Endothelial cell of umbilical vein (primary cell): ENCODE measurements at places on chromosomes 12 and 14. TPM values are rescaled to one million over a fixed set of nuclear protein-coding genes. Genes with fewer than 3 reads are reported as not detected.

The GALNT4 gene
- 9.8 and 10.9 TPM in 2 replicates for total RNA-seq

The RNU4-1 gene
- total RNA-seq = 2,141 and 7,155 TPM in 2 replicates

The KRT79 gene
- not detected in 2 replicates for total RNA-seq

The MAP3K12 gene
- total RNA-seq = 29.3 and 33.3 TPM in 2 replicates

The HRK gene
- total RNA-seq = not detected in 2 replicates

The HECTD4 gene
- total RNA-seq = 38.8 and 47.7 TPM in 2 replicates

The RNASE3 gene
- total RNA-seq = not detected in 2 replicates

The ANKRD9 gene
- 24.6 and 25.9 TPM in 2 replicates for total RNA-seq

The TPH2 gene
- total RNA-seq = not detected in 2 replicates

The MYH7 gene
- total RNA-seq = not detected in 2 replicates

The STON2 gene
- total RNA-seq = not detected in 2 replicates

The TAS2R20 gene
- total RNA-seq = 2.2 and 3.3 TPM in 2 replicates

The EML5 gene
- total RNA-seq = 0.09 TPM in 1 of 2 replicates, not detected in the other

The CCDC184 gene
- 0.18 TPM in 1 of 2 replicates, not detected in the other for total RNA-seq

The STAC3 gene
- 0.55 and 1.0 TPM in 2 replicates for total RNA-seq

The GOLGA3 gene
- 83.4 and 86.0 TPM in 2 replicates for total RNA-seq

The MIS18BP1 gene
- total RNA-seq = 41.1 and 43.3 TPM in 2 replicates

The METTL1 gene
- 24.3 and 24.8 TPM in 2 replicates for total RNA-seq

The FAM186B gene
- total RNA-seq = 0.21 and 0.33 TPM in 2 replicates

The KRT80 gene
- total RNA-seq = 21.7 and 23.7 TPM in 2 replicates

The FIGNL2 gene
- total RNA-seq = 2.4 and 2.5 TPM in 2 replicates

The VCPKMT gene
- total RNA-seq = 6.9 and 9.2 TPM in 2 replicates

The IQSEC3 gene
- not detected in 2 replicates for total RNA-seq

The MSRB3 gene
- 59.3 and 63.7 TPM in 2 replicates for total RNA-seq

The MVK gene
- total RNA-seq = 40.3 and 42.6 TPM in 2 replicates

The RPS6KA5 gene
- 5.4 and 8.8 TPM in 2 replicates for total RNA-seq

The PRICKLE1 gene
- 69.0 and 86.0 TPM in 2 replicates for total RNA-seq

The RFX4 gene
- total RNA-seq = not detected in 2 replicates

The C3AR1 gene
- 0.21 and 0.22 TPM in 2 replicates for total RNA-seq

The ACADS gene
- total RNA-seq = 8.2 and 9.5 TPM in 2 replicates

The PTCSC3 gene
- total RNA-seq = not detected in 2 replicates

The ARHGEF25 gene
- total RNA-seq = 4.7 and 7.4 TPM in 2 replicates

The ARHGAP9 gene
- total RNA-seq = 0.38 TPM in 1 of 2 replicates, not detected in the other

The HNF1A gene
- not detected in 2 replicates for total RNA-seq

The PCBP2 gene
- total RNA-seq = 948 and 995 TPM in 2 replicates
